ENCODE measurements at places on chromosomes 16 and 17.

DNA sequence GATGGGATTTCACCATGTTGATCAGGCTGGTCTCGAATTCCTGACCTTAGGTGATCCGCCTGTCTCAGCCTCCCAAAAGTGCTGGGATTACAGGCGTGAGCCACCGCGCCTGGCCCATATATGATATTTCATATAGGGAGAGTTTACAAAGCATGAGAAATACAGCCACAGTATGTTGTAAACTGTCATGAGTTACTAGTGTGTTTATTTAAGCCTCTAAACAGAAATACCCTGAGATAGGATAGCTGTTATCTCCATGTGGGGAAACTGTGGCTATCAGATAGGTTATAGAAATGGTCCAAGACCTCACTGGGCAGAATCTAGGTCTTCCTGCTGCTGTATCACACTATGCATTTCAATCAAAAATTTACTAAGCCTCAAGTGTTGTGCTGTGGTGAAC is 2.1 kb upstream of the CDK5RAP3 start:
- DNase-seq: peak; percentile 41

GRCh38 chr17:40281663-40282062 is 6.0 kb upstream of the CDC6 start:
- DNase-seq: no peak

GRCh38 chr16:51337662-51338061 is 186.6 kb upstream of the SALL1 start:
- no peak for DNase-seq

DNA sequence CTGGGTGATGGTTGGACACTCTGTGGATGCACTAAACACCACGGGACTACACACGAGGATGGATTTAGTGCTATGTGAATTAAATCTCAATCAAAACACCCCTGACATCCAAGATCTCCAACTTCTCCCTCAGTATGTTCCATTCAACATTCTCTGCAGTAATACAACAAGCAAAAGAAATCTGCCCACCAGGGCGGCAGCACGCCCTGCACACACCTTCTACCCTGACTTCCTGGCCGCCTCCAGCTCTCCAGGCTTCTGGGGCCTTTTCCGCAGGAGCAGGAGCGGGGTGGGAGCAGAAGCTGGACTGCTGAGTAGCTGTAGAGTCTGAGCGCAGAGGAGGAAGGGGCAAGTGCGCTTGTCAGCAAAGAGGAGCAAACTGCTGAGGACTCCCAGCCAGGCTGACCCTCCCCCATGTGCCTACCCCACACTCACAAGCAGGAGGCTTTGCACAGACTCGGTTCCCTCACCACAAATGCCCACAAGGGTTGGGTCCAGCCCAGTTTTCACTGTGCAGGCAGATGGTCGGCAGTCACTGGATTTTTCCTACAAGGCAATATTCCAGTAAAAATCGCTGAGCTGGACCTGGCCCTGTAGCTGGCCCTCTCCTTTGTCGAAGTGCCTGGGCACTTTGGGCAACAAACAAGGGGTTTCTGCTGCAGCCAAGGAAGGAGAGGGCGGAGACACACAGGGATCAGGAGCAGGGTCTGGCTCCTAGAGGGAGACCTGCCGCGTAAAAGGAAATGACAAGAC is 22.8 kb downstream of the ZDHHC7 start:
- DNase-seq: no peak

GRCh38 chr16:25914357-25914962 is 222.7 kb downstream of the HS3ST4 start:
- DNase-seq: no peak

DNA sequence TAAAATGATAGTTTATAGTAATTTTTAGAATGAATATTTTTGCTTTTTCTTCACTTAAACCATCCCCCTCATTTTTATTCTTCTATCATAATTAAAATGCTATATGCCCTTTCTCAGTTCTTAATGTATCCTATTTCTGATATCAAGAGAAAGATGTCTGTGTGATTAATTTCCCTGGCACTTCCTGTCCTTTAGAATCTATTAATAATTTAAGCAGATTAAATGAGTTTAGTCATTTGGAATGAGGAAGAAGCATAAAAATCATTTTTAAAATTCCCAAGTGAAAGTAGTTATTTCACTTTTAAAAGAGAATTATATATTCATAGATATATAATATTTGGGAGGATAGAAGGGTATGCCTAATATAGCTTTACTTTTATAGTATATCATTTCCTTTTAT is 27.8 kb upstream of the CDR2 start:
- DNase-seq: no peak

DNA sequence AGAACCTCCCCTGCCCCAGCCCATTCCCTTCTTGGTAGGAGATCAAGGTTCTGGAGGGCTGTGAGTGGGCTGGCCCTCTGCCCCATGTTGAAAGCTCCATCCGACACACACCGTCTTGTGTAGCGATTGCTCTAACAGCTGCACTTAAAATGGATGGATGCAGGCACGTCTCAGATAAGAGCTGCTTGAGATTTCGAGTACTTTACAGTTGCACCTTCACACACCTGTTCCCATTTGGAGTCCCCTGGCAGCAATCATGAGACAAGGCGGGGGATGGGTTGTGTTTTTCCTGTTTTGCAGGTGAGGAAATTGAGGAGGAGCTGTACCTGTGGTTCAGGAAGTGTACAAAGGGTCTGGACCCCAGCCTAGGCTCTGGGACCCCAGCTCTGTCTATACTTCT is 25.6 kb upstream of the TAC4 start:
- no peak for DNase-seq

DNA sequence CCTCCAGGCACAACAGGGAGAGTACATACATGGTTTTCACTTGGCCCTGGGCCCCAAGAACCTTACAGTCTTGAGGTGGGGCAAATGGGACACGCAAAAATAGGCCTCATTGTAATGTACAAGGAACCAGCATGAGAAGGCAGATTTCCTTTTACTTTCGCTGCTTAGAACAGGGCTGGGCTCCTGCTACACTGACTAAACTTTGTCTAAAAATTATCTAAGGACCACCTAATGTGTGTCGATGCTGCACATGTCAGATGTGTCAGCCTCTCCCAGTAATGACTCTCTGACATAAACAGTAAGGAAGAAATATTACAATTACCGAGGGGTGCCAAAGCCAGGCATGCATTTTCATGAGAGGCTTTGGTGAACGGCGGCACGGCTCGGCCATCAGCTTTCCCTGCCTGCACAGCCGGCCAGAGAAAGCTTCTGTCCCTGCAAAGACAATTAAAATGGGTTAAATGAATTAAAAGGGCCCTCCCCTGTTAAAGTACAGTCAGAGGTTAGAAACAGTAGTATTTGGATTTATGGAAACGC is 224.2 kb upstream of the IRX3 start:
- no peak for DNase-seq

- DNase-seq: peak; percentile 1
These were observed 1.6 kb downstream of the VAT1L start for GRCh38 chr16:77790009-77790372.
